RPMI7951 (cell line): ENCODE measurements at places on chromosomes 1 and 21. TPM values are rescaled to one million over a fixed set of nuclear protein-coding genes. Genes with fewer than 3 reads are reported as not detected.

GRCh38 chr1:162279136-162279498 lies 97.5 kb downstream of the SPATA46 start:
- no peak for DNase-seq

DNA sequence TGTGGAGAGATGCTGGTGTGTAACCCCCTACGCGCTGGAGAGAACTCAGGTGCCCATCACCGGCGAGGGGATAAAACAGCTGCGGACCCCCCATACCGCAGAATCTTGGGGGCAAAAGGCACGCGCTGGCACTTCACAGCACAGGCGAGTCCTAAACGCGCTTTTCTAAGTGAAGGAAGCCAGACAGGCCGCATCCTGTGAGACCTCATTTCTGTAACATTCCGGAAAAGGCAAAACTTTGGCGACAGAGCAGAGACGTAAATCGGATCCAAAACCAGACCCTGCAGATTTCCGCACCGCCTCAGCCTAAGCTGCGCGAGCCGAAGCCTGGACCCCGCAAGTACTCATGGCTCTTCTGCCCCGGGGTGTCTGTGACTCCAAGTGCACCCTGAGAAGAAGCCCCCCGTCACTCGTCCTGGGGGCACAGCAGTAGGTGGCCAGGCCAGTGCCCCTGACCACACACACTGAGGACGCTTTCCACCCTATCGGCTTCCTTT lies 60.9 kb downstream of the SLX9 start:
- no peak for DNase-seq

DNA sequence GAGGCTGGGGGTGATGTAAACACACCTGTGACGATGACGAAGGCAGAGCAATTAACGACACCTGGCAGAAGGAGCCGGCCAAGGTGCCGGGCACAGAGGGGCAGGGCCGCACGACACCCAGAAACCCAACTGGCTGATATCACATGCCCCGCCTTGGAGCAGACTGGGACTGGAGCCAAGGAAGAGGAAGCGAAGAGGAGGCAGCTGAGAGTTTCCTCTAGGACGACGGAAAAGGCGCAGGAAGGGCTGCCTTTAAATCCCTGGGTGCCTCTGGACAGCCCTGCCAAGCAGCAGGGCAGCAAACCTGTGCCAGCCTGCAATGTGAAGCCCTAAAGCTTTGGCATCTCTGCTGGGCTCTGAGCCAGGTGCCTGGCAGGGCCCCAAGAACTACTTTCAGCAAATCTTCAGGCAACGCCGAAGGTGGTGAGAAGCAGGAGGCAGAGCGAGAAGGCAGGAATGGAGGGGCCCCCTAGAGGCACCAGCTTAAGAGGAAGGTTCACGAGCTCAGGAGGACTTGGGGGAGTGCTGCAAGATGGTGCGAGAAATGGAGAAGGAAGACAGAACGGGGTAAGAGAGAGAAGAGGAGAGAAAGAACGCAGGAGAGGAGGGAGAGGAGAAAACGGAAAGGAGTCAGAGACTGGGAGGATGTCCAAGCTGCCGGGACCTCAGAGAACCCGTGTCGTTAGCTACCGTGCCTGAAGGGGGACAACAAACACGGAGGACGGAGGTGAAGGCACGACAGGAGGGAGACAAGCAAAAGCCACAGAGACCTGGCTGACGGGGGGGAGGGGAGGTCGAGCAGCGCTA lies 25.3 kb upstream of the PEF1 start:
- DNase-seq, result peak; percentile 63

- no peak for DNase-seq
Observed at GRCh38 chr21:16563795-16564194, 834.0 kb downstream of the USP25 start.

GRCh38 chr21:28253961-28254360 lies 738.7 kb downstream of the LTN1 start:
- no peak for DNase-seq

- no peak for DNase-seq
Observed at GRCh38 chr1:36855699-36856494, 178.4 kb downstream of the GRIK3 start.

HJV gene
- 0.12 TPM in 1 of 2 replicates, not detected in the other for total RNA-seq
